ENCODE measurements at places on chromosomes 16 and 17. TPM values are rescaled to one million over a fixed set of nuclear protein-coding genes. Genes with fewer than 3 reads are reported as not detected.

GRCh38 chr17:14092808-14093207 is 23.5 kb downstream of the COX10 start:
- DNase-seq: no peak
- H3K36me3 ChIP-seq: no peaks in the 10 kb centered on the region
- no peak overlapping the region for H3K4me3 ChIP-seq
- no peak overlapping the region for H3K27ac ChIP-seq

SLFN13 gene
- 2.7 TPM for total RNA-seq

DNA sequence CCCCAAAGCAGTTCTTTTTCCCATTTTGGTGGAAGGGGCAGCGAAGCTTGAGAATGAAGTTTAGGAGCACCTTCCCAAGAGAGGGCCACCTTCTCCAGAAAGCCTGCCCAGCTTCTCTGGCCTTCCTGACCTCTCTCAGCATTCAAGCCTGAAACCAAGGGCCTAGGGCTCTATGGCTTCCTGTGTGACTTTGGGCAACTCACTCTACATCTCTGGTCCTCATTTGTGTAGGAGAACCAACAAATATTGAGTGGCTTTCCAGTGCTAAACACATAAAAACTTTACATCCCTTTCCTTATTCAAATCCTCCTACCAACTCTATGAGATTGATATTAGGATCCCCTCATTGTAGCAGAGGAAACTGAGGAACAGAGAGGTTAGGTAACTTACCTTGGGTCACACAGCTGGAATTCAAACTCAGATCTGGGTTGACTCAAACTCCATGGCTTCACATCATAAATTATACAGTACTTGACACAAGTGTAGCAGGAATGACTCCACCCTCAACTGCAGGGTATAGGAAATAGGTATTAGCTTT is 32.0 kb upstream of the MYO18A start:
- no peaks in the 10 kb centered on the region for H3K4me1 ChIP-seq
- no peaks in the 10 kb centered on the region for H3K27me3 ChIP-seq
- no peaks in the 10 kb centered on the region for H3K36me3 ChIP-seq
- H3K27ac ChIP-seq: no peak overlapping the region
- DNase-seq: no peak

DNA sequence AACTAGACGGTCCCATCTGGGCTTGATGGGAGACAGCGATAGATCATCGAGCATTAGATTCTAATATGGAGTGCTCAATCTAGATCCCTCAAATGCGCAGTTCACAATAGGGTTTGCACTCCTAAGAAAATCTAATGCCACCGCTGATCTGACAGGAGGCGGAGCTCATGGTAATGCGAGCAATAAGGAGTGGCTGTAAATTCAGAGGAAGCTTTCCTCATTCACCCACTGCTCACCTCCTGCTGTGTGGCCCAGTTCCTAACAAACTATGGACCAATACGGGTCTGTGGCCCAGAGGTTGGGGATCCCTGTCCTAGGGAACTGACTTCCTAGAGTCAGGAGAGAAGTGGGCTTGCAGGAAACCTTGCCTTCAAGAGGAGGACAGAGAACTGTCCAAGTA is 25.2 kb upstream of the AMZ2 start:
- no peaks in the 10 kb centered on the region for H3K36me3 ChIP-seq
- H3K27ac ChIP-seq: no peak overlapping the region
- no peaks in the 10 kb centered on the region for H3K4me1 ChIP-seq
- H3K27me3 ChIP-seq: no peaks in the 10 kb centered on the region
- H3K4me3 ChIP-seq: no peak overlapping the region

TMEM220 gene
- 1.3 TPM for total RNA-seq

DNA sequence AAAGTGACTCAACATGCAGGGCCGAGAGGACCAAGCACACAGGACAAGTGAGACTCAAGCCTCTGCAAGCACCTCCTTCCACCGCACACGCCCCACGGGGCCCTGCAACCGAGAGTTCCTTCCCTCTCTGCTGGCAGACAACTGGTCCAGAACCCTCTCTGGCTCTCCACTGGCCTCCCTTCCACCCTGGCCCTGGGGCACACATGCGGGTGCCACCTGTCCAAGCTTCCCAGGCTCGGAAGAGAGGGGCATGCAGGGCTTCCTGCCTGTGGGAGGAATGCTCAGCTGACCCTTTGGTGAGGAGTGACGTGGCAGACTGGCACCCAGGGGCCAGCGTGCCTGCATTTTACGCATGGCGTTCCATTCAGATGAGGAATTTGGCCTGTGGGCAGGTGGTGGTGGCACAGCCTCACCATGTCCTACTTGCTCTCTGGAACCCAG is 59.8 kb downstream of the PIPOX start:
- H3K4me1 ChIP-seq: no peaks in the 10 kb centered on the region
- H3K27ac ChIP-seq: no peak overlapping the region
- H3K4me3 ChIP-seq: no peak overlapping the region
- no peaks in the 10 kb centered on the region for H3K27me3 ChIP-seq
- DNase-seq: no peak

DNA sequence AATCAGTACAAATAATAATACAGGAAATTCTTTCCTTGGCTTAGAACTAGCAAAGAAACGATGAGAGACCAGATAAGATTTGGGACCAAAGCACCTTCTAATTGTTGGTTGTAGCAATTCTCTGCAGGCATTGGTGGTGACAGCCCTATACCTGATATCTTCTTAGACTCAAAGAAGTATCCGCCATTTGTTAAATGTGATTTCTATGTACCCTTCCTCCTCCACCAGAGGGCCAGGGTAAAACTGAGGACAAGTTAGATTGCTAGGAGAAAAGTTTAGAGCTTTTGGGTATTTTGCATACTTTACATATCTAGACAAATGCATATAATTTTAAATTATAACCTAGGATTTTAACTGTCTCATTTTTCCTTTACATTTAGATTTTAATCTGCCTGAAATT is 304.3 kb downstream of the HS3ST4 start:
- H3K4me1 ChIP-seq: no peaks in the 10 kb centered on the region
- no peak for DNase-seq

DNA sequence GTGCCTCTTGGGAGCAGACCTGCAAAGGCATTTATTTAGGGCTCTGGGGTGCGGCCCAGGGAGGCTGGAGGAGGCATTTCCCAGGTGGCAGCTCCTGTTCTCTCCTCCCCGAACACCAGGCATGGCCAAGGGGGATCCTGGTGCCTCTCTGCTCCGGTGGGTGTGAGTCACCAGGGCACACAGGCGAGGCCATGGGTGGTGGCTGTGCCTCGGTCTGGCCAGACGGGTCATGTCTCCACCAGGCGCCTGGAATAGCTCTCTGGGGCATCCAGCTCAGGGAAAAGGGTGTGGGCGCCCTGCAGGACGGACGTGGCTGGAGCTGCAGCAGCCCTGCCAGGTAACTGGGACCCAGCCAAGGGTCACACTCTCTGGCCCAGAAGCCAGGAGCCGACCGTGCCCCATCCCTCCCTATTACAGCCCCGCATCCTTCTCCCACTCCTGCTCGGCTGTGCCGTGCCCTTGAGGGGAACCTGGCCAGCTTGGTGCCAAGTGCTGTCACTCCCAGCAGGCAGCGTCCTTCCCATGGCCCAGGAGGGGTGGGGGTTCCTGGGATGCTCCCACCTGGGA is 25.8 kb downstream of the SOX8 start:
- peaks cover 31% of the 10 kb centered on the region for H3K27me3 ChIP-seq
- no peak for DNase-seq
- no peaks in the 10 kb centered on the region for H3K36me3 ChIP-seq

ABCC11 gene
- total RNA-seq: 0.29 TPM

GRCh38 chr17:40345161-40345993 is 19.2 kb downstream of the GJD3 start:
- peaks cover 7% of the 10 kb centered on the region for H3K36me3 ChIP-seq
- DNase-seq: peak; percentile 63
- peak overlapping the region; percentile 63 for H3K4me3 ChIP-seq
- peak overlapping the region; percentile 65 for H3K27ac ChIP-seq
- no peaks in the 10 kb centered on the region for H3K27me3 ChIP-seq

DNA sequence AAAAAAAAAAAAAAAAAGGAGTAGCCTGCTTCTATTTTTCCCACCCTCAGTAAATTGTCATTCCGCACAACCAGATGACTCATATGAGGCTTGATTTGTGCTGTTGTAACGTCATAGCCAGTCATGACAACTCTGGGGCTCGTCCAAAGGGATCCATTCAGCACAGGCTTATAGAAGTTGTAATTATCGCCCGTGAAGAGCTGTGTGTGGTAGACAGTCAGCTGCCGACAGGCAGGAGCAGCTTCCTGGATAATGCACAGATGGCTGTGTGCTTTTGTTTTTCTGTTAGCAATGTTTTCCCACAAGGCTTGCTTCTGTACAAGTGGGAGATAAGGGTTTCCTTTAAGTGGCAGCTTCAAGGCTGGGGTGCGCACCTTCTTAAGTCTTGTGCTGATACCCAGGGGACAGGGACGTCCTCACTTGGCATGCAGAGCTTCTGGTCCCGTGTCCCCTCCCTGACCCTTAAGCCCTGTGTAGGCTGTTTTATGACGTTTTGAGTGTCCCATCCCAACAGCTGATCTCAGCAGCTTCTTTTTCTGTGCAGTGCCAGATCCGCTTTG is 26.0 kb downstream of the SNX29 start:
- H3K27me3 ChIP-seq: no peaks in the 10 kb centered on the region
- DNase-seq: peak; percentile 78
- H3K4me1 ChIP-seq: no peaks in the 10 kb centered on the region
- no peak overlapping the region for H3K4me3 ChIP-seq
- no peak overlapping the region for H3K27ac ChIP-seq
- peaks cover 5% of the 10 kb centered on the region for H3K36me3 ChIP-seq

MT2A gene
- total RNA-seq: 112 TPM

ZP2 gene
- total RNA-seq: not detected

OVCA2 gene
- 32.8 TPM for total RNA-seq

GRCh38 chr16:86072328-86073102 is 173.6 kb downstream of the IRF8 start:
- H3K36me3 ChIP-seq: no peaks in the 10 kb centered on the region
- H3K4me1 ChIP-seq: peaks cover 6% of the 10 kb centered on the region
- no peak overlapping the region for H3K27ac ChIP-seq

Data from astrocyte (in vitro differentiated cells and primary cell).